ENCODE measurements at places on chromosomes 1 and 21. TPM values are rescaled to one million over a fixed set of nuclear protein-coding genes. Genes with fewer than 3 reads are reported as not detected.

CD53 gene
- total RNA-seq, result not detected

RPTN gene
- total RNA-seq, result not detected

CCDC17 gene
- 1.3 TPM for total RNA-seq

HES3 gene
- not detected for total RNA-seq

FGR gene
- not detected for total RNA-seq

PDE4B gene
- total RNA-seq, result 52.8 TPM

SYT2 gene
- total RNA-seq, result not detected

HAPLN2 gene
- not detected for total RNA-seq

KRTCAP2 gene
- total RNA-seq, result 95.3 TPM

OR2M3 gene
- not detected for total RNA-seq

AMY2B gene
- 3.5 TPM for total RNA-seq

SPRR4 gene
- total RNA-seq, result not detected

TACSTD2 gene
- 17.7 TPM for total RNA-seq

MYOG gene
- total RNA-seq, result not detected

VWA5B1 gene
- not detected for total RNA-seq

RNF186 gene
- not detected for total RNA-seq

FAM151A gene
- not detected for total RNA-seq

GCSAML gene
- total RNA-seq, result not detected

TTC24 gene
- total RNA-seq, result not detected

LCE1C gene
- total RNA-seq, result not detected

CDKN2C gene
- 18.0 TPM for total RNA-seq

SMPDL3B gene
- not detected for total RNA-seq

VSIG8 gene
- not detected for total RNA-seq

OSCP1 gene
- 6.0 TPM for total RNA-seq

All from fibroblast of villous mesenchyme (primary cell).